ENCODE measurements at places on chromosomes 6 and 20.

- no peak for DNase-seq
Measured at GRCh38 chr6:109769213-109769612, 78.1 kb downstream of the FIG4 start.

DNA sequence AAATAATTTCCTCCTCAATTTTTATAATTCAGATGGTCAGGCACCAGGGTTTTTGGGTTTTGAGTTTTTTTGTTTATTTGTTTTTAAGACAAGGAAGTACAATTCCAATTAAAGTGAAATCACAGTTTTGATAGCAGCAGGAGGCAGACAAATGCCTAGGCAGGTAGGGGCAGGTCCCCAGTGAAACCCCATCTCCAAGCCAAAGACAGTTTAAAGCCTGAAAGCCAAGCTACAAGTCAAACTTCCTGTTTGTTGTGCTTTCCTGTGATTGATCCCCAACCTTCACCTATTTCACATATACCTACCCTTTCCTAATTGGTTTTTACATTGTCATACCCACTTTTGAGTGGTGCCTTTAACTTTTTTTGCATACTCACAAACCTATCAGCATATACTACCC, 149.6 kb downstream of the MOXD1 start:
- no peak for DNase-seq

DNA sequence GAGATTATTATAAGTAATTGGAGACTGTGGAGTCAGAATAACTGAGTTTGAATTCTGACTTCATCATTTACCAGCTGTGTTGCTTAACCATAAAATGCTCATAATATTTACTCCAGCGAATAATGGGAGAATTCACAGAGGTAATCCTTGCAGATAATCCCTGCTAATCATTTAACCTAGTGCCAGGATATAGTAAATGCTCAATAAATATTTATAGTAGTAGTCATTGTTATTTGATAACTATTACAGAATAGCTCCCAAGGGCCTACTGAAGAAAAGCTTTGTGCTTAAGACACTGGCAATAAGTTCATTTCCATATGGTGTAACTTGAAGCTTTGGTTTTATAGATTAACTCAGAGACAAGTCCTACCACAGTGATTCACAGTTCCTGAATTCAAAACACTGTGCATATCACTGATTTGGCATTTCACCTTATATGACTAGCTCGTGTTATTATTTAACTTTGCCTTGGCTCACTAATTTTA, 208.8 kb upstream of the PLCB4 start:
- DNase-seq: no peak

DNA sequence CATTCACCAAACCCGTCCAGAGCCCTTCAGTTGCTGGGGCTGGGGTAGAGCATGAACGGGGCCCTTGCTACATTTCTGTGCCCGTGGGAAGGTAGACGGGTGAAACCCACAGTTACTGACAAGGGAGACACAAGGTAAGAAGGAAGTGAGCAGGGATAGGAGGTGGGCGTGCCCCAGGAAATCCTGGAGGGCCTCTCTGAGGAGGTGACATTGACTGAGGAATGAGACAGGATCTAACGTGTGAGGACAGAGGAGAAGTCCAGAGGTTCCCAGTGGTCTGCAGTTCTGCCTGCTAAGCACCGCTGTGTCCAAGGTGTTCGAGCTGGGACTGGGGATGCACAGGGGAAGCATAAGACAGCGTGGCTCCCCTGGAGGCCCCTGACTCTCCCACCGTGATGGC, 378.8 kb downstream of the CDH4 start:
- no peak for DNase-seq

- DNase-seq: no peak
Measured at GRCh38 chr6:107604549-107604948, 114.6 kb downstream of the SOBP start.

DNA sequence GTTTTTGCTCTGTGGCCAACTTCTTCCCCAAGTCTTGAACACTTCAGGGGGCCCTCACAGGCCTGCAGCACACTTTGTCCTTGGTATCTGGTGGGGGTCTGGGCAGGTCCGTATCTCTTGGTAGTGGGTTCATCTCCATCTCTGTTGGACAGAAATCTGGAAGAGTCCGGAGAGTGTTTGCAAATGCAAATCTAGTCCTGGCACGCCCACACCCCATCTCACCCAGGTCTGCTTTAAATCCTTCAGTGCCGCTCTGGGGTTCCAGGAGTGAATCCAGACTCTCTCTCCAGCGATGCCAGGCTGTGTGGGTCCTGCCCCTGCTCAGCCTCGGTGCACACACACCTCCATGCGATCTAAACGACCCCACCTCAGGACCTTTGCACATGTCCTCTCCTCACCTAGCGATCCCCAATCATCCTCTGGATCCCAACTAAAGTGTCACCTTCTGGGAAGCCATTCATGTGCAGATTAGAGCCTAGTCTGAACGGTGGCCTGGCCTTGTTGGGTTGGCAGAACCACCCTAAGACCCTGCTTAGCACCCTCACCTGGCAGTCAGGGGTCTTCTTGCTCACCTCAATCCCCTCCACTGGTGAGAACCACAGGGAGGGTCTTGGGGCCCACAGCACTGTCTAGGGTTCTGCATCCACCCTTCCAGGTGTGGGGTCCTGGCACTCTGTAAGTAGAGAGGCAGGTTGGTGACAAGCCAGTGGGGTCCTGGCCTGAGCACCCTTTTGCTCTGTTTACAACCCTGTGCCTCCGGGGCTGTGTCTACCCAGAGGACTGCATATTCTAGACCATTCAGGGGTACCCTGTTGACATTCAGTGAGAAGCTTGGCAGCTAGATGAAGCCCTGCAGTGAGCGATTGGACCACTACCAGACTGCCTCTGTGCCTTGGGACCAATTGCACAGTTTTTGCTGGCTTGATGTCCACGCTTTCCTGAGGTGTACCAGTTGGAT, 100.8 kb downstream of the SYCP2 start:
- DNase-seq: no peak

DNA sequence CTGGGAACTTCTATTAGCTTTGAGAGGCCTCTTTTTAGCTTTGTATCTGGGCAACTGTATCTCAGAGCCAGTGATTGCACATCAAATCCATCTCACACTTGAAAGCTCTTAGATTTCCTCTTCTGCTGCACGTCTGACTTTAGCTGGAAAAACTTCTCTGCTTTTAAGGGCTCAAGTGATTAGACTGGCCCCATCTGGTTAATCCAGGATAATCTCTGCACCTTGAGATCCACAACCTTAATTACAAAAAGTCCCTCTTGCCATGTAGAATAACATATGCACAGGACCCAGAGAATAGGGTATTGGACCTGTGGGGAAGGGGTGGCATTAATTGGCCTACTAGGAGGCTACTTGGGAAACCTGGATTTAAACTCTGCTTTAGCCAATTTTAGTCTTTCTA, 24.2 kb downstream of the KLHL31 start:
- no peak for DNase-seq

DNA sequence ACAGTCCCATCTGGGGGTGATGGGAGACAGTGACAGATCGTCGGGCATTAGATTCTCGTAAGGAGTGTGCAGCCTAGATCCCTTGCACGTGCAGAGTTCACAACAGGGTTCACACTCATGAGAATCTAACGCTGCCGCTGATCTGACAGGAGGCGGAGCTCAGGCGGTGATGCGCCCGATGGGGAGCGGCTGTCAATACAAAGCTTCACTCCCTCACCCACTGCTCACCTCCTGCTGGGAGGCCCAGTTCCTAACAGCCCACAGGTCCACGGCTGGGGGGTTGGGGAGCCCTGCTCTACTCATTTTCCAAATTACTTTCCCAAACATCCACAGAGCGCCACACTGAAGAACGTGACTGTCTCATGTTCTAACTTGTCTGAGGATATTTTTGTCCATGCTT, 25.3 kb downstream of the CTCFL start:
- no peak for DNase-seq

DNA sequence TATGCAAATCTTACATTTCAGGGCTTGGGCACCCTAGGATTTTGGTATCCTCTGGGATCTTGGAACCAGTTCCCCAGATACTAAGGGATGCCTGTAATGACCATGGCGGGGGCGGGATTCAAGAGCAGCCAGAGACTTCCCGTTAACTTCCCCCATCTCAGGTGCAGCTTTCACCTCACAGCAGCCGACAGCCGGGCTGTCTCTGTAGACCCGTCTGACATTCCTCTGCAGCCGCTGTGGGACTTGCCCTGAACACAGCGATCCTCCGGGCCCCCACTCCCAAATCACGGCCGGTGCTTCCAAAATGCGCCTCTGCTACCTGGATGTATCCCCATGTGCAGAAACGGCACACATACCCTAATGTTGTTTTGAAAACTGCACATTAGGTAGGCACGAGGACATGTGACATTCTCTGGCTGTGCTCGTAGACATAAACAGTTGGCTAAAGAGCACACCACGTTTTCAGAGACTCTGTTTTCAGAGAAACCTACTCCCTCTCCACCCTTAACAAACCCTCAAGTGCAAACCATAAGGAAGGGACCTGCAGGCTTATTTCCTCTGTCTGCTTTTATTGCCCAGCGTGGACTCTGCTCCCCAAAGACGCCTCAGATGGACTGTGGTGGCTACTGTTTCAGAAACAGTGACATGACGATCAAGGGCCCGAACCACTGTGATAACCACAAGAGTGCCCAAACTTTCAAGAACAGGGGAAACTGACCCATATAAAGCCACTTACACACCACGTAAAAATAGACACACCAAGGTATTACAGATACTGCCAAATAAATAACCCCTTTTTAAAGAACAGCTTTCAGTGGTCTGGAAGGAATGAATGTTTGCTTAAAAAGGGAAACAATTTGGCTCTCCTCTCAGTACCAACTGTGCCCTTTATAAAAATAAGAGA, 72.9 kb upstream of the FOXC1 start:
- DNase-seq: no peak

- DNase-seq: no peak
Measured at GRCh38 chr20:2700913-2701620, 8.5 kb downstream of the EBF4 start.

DNA sequence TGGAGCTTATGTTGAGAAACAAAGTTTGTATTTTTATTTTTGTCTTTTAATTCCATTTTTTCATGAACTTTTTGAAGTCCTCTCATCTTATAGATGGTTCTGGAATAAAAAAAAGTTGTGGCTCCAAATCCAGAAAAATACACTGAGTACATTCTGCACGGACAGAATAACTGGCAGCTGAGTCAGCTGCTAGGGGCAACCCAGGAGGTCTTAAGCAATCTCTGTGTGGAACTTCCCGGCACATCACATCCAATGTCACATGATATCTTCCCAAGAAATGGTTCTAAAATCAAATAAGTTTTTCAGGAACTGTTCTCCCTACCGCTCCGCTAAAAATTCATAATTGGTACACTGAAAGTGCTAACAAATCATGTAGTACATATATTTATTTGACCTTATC, 29.8 kb downstream of the SLC13A3 start:
- no peak for DNase-seq

DNA sequence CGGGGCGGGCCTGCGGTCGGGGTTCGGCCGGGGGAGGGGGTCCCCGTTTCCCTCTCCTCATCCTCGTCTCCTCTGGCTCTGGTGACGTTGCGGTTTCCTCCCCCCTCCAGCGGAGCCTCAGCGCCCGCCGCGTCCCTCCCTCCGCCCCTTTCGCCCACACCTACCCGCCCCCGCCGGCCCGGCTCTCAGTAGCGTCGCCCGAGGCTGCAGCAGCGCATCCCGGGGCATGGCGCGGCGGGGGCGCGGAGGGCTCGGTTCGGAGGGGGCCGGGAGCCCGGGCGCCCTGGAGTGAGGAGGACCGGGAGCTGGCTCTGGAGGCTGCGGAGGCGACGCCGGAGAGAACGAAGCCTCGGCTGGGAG, at the start of gene DSE:
Gene DSE (plus strand): TSS at position 188 of the 360 bp plus-strand sequence. CDS start 28,304 bp downstream, outside the sequence.
- no peak for DNase-seq

All from AML-193 (cell line).